Aorta (tissue), 5 donors: ENCODE measurements at places on chromosomes 1 and 21. TPM values are rescaled to one million over a fixed set of nuclear protein-coding genes. Genes with fewer than 3 reads are reported as not detected.

The CA6 gene
- total RNA-seq, result not detected

The TMIGD3 gene
- 4.0 TPM for total RNA-seq

The C1orf185 gene
- not detected for total RNA-seq

The RRP15 gene
- total RNA-seq, result 16.3 TPM

The SWT1 gene
- total RNA-seq, result 6.9 TPM

The DPH2 gene
- total RNA-seq, result 11.8 TPM

The S100A12 gene
- 4.4 TPM for total RNA-seq

The E2F2 gene
- total RNA-seq, result 0.42 TPM

The PAQR6 gene
- 2.8 TPM for total RNA-seq

The NRAS gene
- 17.9 TPM for total RNA-seq

The NHLH1 gene
- 0.13 TPM for total RNA-seq

The RGSL1 gene
- total RNA-seq, result not detected

The FCRL1 gene
- total RNA-seq, result 1.2 TPM

The MROH7 gene
- 13.1 TPM for total RNA-seq

The AZIN2 gene
- 3.9 TPM for total RNA-seq

The KRTAP10-10 gene
- not detected for total RNA-seq

The IVL gene
- not detected for total RNA-seq
